T-helper 9 cell (primary cell): ENCODE measurements at places on chromosomes 5 and 9.

DNA sequence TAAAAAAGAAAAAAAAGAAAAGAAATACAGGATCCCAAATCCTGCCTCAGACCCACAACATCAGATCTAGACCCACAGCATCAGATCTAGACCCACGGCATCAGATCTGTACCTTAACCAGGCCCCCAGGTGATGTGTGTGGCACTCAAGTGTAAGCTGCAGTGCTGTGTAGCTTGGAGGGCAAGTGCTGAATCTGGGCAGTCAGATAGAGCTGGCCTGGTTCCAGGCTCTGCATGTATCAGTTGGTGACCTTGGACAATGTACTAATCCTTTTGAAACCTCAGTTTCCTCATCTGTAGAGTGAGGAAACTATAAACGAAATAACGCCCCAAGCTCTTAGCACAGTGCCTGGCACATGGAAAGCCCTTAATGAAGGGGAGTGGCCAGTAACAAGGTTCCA is 16.7 kb downstream of the COL15A1 start:
- no peak for DNase-seq

- no peak for DNase-seq
Measured at GRCh38 chr9:87525546-87526303, 28.1 kb downstream of the DAPK1 start.

- no peak for DNase-seq
Measured at GRCh38 chr9:68738358-68738757, 33.3 kb downstream of the PIP5K1B start.

DNA sequence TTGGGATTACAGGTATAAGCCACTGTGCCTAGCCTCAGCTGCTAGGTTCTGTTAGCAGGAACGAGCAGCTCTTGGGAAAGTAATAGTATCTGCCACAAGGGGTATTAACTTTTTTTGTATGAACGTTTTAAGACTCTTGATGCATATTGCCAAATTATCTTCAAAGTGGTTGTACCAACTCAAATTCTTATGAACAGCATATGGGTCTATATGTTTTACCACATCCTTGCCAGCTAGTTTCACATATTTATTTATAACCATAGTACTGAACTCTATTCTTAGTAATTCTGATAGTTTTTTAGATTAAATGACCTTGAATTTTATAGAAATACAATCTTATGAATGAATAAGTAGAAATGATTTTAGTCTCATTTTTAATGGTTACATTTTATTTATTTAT is 80.9 kb downstream of the HSPA4 start:
- DNase-seq = no peak

GRCh38 chr9:105361873-105362272 is 86.0 kb upstream of the FSD1L start:
- no peak for DNase-seq

DNA sequence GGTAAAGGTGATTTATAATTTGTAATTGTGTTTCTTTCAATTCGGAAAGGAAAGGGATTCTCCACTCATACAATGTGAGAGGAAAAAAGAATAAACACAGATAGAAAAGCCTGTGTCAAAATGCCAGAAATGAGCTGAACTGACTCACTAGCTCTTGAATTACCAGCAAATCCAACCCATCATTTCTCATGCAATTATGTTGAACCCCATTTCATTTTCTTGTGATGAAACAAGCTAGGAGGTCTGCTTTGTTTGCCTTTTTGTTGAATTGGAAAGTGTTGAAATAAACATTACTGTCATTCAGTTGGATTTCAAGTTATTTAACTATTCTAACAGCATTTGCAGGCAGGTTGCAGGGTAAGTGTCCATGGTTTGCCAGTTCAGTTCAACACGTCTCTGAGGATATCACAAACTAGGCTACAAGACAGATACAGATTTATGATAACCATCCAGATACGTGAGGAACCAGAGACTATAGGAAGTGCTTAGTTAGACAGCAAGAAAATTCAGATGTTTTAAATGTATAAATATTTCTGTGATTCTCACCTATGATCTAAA is 547.2 kb downstream of the MAT2B start:
- no peak for DNase-seq

- DNase-seq = no peak
Measured at GRCh38 chr5:93404246-93404645, 176.8 kb downstream of the NR2F1-AS1 start.
